Stimulated activated CD8-positive, alpha-beta memory T cell treated with anti-CD3 and anti-CD28 coated beads, Interleukin-4, amount 100 ng/mL, for 4 hours (primary cell): ENCODE measurements at places on chromosomes 2 and 18.

DNA sequence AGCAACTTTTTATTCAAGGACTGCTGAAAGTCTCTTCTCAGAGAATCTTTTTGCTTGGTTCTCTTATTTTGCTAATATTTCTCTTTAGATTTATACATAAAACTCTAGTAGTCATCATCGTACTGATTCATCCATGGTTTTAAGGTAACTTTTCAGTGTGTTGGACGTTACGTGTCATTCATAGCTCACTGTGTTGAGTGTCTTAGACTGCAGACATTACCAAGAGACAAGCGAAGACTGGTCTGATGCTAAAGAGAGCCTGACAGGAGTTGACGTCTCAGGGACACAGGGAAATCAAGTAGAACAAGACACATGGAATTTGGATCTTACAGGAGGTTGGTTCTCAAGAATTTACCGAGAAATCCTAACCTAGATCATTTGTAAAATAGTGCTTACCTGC, 25.5 kb downstream of the RBM44 start:
- DNase-seq = no peak

DNA sequence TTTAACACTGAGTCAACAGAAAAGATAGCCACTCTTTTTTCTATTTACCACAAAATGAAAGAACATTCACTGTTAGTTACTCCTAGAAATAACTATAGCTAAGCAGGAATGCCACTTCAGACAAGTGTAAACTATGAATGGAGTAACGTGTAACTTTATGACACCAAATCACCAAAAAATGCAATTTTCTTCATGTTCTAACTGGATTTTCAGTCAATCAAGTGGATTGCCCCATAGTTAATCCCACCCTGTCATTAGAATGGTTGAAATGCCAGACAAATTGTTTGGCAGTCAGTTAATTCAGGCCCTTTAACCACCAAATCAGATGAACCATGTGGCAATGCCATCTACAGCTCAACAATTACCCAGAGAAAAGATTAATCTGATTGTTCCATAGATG, 9.9 kb downstream of the EPHA4 start:
- DNase-seq = no peak

- DNase-seq = no peak
These were observed 25.5 kb upstream of the LRRC30 start for GRCh38 chr18:7205346-7205745.

DNA sequence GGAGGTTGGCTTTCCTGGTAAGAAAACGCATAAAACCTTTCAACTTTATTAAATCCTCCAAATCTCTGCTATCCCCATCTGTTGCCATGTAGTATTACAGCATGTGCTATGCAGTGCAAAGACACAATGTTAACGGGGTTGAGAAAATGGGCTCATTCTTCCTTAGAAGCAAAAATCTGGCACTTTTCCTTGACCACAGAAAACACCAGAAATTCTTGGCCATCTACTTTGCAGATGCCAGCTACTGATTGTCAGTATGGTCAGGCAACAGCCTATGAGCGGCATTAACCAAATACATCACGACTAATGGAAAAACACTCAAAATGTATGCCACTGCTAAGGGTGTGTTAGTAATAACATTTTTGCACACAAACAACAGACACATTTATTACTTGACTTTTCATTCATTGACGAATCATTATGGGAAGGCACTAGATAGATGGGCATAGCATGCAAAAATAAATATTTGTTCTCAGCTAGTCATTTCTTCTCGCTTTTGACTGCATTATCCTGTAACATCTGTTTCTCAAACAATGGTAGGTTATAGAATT, 65.2 kb upstream of the CRIM1 start:
- DNase-seq = no peak

- no peak for DNase-seq
These were observed 19.9 kb downstream of the SIGLEC15 start for GRCh38 chr18:45845410-45845809.

- no peak for DNase-seq
These were observed 64.5 kb upstream of the NPAS2 start for GRCh38 chr2:100755441-100755840.

- DNase-seq = no peak
These were observed 19.6 kb downstream of the EHBP1 start for GRCh38 chr2:62724886-62725711.

- DNase-seq = no peak
These were observed 75.7 kb upstream of the CDCA7 start for GRCh38 chr2:173278794-173279526.

DNA sequence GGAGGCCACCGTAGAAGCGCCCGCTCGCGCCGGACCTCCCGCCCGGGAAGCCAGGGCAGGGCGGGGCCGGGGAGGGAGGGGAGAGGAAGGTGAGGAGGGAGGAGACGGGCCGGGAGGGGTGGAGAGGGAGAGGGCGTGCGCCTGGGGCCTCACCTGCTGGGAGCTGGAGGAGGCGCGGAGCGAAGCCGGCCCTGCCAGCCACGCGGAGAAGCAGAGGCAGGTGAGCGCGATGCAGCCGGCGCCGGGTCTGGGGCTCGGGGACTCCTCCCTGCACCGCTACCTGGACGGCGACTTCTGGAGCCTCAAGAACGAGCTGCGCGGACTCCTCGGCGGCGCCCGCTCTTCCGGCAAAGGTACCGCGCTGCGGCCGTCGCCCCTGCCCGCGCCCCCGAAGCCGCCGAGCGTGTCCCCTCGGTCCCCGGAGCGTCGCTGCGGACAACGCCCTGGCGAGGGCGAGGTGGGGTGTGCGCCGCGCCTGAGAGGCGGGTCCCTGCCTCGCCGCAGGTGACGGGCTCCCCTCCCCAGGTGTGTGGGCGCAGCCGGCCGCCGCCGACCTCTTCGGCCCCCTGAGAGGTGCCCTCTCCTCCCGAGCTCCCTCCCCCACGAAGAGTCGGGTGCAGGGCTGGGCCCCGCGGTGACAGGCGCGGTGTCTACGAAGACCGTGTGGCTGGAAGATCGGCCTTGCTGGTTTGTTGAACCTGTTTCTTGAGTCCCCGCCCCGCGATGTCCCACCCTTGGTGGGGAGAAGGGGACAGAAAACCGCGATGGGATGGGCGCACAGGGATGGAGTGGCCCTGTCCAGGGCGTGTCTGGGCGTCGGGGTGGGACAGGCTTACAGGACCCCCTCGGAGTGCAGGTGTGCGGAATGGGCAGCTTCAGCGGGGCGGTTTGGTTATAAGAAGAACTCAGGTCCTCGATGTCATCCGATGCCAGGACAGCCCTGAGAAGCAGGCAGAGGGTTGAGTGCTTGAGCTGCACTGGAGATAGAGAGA, at the start of gene ACOXL:
ACOXL (plus strand) TSS at position 152 of the 992 bp plus-strand sequence. CDS start 35,817 bp downstream, outside the sequence.
- no peak for DNase-seq

DNA sequence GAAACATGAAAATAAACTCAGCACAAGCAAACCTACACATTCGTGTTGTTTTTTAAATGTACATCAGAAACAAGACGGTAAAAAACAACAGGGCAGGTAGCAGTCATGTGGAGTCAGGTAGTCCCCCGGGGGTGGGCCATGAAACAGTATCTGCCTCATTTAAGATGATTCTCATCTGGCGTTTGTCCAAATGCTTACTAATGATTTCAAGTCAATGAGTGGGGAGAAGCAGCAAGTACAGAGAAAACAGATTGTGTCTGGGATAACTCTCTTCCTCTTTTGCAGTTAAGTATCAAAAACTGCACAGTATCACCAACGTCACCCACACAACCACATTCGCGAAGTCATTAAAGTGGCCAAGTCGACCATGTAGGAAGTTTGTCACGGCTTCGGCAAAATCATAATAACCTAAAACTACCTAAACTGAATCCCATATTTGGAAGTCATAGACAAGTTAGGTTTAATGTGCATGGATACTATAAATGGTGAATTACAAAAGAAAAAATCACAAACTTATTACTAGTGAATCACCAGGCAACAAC, 1.3 kb downstream of the LAPTM4A start:
- no peak for DNase-seq
